ENCODE measurements at places on chromosomes 5 and 9. TPM values are rescaled to one million over a fixed set of nuclear protein-coding genes. Genes with fewer than 3 reads are reported as not detected.
A peak's percentile ranks its signal among the peaks of the same experiment; 100 is the strongest.

GRCh38 chr5:54932789-54933188 lies 52.6 kb downstream of the ESM1 start:
- no peak for DNase-seq
- H3K27ac ChIP-seq = no peak overlapping the region
- H3K4me3 ChIP-seq = no peak overlapping the region

DNA sequence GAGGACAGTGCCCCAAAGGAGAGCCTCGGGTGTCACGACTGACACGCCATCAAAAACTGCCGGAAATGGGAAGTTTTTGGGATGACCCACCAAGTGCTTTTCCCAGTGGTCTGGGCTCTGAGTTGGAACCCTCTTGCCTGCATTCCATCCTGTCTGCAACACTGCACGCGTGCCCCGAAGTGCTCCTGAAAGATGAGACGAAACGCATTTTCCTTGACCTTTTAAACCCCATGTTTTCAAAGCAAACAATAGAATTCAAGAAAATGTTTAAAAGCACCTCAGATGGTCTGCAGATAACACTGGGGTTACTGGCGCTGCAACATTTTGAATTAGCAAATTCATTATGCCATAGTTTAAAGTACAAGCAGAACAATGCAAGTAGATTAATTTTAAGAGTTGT lies 92.9 kb downstream of the ANKRD18A start:
- no peak overlapping the region for H3K27ac ChIP-seq
- no peak overlapping the region for H3K4me3 ChIP-seq
- no peaks in the 10 kb centered on the region for H3K27me3 ChIP-seq
- peaks cover 8% of the 10 kb centered on the region for H3K4me1 ChIP-seq
- no peak for DNase-seq
- H3K36me3 ChIP-seq = no peaks in the 10 kb centered on the region

DNA sequence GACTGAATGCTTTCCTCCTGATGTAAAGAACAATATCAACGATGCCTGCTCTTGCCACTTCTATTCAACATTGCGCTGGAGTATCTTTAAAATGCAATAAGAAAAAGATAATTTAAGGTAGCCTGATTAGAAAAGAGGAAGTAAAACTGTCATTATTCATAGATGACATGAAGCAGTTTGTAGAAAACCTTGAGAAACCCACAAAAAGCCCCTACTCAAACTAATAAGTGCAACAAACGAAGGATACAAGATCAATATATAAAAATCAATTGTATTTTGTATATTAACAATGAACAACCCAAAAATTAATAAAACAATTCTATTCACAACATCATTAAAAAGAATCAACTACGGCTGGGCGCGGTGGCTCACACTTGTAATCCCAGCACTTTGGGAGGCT lies 76.4 kb upstream of the CKMT2 start:
- no peaks in the 10 kb centered on the region for H3K27me3 ChIP-seq
- no peak overlapping the region for H3K27ac ChIP-seq
- H3K4me3 ChIP-seq = no peak overlapping the region
- H3K4me1 ChIP-seq = no peaks in the 10 kb centered on the region

DNA sequence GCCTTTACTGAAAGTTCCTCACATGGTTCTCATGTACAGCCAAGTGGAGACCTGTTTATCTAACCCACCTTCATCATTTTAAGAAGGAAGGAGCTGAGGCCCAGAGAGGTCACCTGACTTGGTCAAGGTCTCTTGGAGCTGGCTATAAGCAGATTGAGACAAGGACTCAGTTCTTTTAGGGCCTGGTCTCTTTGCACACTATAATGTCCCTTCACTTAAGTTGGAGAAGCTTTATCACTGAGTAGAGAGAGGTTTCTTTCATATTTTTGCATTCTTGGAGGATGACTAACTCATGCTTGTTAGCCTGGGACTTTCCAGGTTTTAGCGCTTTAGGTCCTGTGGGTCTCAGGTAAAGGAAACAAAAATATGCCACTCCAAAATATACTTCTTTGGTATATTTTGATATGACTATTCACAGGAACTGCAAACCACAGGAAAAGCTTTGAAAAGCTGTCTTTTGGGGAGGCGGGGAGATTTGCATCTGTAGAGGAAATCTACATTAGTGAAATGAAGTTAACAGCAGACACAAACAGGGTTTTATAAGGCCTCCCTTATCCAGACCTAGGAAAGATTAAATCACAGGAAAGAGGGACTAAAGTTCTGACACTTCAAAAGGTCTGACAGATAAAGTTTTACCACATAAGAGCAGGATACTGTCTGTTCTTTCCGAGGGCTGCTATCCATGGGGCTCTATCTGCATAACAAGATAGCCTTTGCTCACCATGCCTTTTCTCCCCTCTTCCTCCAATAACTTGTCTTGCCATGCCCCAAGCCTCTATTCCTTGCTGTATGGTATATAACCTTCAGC lies 95.8 kb upstream of the ANKRD55 start:
- H3K27me3 ChIP-seq = no peaks in the 10 kb centered on the region
- peaks cover 17% of the 10 kb centered on the region for H3K4me1 ChIP-seq
- no peak for DNase-seq

DNA sequence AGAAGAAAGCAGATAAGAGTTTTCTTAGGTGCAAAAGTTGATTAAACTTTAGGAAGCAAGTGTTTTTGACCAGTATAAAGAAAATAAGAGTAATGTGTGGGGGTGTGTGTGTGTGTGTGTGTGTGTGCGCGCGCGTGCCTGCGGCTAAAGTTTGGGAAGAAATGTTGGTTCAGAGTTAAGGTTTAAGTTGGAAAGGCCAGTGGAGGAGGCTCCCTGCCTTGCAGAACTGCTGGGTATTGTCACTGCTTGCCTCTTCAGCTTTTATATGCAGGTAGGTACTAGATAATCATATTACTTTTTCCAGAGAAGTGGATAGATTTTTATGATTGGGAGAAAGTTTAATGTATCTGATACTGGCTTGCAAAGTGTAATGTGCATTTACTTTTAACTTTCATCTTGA lies 2.0 kb downstream of the PIK3R1 start:
- peaks cover 42% of the 10 kb centered on the region for H3K4me1 ChIP-seq
- peak overlapping the region; percentile 95 for H3K4me3 ChIP-seq
- H3K27ac ChIP-seq = no peak overlapping the region
- no peak for DNase-seq

GRCh38 chr5:132263548-132264261 lies 6.2 kb downstream of the PDLIM4 start:
- H3K4me3 ChIP-seq = no peak overlapping the region
- H3K36me3 ChIP-seq = peaks cover 12% of the 10 kb centered on the region
- H3K4me1 ChIP-seq = peaks cover 74% of the 10 kb centered on the region
- peak overlapping the region; percentile 75 for H3K27ac ChIP-seq
- DNase-seq = no peak
- no peaks in the 10 kb centered on the region for H3K27me3 ChIP-seq

DNA sequence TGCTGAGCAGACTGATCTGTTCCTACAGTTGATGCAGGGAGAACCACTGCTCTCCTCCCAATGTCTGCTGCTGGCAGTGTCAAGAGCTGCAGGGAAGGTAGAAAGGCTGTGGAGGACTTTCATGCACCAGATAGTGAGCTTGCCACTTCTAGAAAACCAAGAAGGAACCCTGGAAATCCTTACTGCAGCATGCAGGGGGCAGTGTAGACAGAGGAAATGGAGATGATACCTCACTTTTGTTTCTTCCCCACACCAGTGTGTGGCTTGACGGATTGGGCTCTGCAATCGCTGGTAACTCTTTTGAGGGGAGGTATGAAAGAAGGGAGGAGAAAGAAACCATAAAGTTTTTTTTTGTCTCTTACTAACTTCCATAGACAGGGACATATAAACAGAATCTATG lies 480.7 kb downstream of the DMAC1 start:
- no peak overlapping the region for H3K4me3 ChIP-seq
- H3K27ac ChIP-seq = no peak overlapping the region
- no peak for DNase-seq

DNA sequence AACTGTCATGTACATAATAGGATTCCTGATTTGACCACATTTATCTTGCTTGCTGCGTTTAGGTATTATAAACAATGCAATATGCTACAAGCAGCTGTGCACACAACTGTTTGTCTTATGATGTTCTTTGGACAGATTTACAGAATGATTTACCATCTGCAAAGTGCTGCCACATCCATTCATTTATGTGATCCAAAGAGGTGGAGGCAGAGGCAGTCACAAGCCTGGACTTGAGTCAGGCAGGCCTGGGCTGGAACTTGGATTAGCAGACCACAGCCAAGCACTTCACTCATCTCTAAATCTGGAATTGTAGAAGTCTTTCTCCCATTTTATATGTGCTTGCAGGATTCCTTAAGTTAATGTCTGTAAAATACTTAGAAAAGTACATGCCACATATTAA lies 149.0 kb downstream of the INSYN2B start:
- H3K4me3 ChIP-seq = no peak overlapping the region
- H3K36me3 ChIP-seq = no peaks in the 10 kb centered on the region
- H3K27me3 ChIP-seq = peaks cover under 1% of the 10 kb centered on the region
- no peaks in the 10 kb centered on the region for H3K4me1 ChIP-seq

DNA sequence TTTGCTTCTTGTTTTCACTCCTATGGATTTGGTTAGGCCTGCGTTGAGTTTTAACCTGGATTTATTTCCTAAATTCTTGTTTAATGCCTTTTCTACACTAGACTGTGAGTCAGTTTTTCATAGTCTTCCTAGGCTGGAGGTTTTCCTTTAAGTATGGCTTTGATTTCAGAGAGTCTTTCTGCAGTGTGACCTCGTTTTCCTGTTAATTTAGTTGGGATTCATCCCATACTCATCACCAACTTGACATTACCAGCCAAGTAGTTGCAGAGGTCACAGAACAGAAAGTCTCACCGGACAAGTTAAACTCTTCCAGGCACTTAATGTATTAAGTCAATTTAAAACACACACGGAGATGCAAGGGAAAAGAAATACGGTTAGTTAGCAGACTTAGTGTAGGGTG lies 29.7 kb upstream of the AUH start:
- no peaks in the 10 kb centered on the region for H3K36me3 ChIP-seq
- no peaks in the 10 kb centered on the region for H3K27me3 ChIP-seq
- no peak overlapping the region for H3K27ac ChIP-seq
- DNase-seq = no peak
- no peak overlapping the region for H3K4me3 ChIP-seq

- no peaks in the 10 kb centered on the region for H3K4me1 ChIP-seq
- peak overlapping the region; percentile 75 for H3K27ac ChIP-seq
- no peak for DNase-seq
- H3K4me3 ChIP-seq = no peak overlapping the region
- H3K27me3 ChIP-seq = no peaks in the 10 kb centered on the region
Observed at GRCh38 chr5:16536246-16536645, 70.6 kb upstream of the ZNF622 start.

GRCh38 chr9:68794898-68795297 lies 89.9 kb downstream of the PIP5K1B start:
- H3K4me3 ChIP-seq = no peak overlapping the region
- H3K27me3 ChIP-seq = peaks cover 7% of the 10 kb centered on the region
- no peak overlapping the region for H3K27ac ChIP-seq
- DNase-seq = no peak
- no peaks in the 10 kb centered on the region for H3K4me1 ChIP-seq

GRCh38 chr5:171714851-171715250 lies 70.8 kb upstream of the SMIM23 start:
- no peaks in the 10 kb centered on the region for H3K4me1 ChIP-seq
- no peaks in the 10 kb centered on the region for H3K27me3 ChIP-seq
- no peak for DNase-seq
- no peaks in the 10 kb centered on the region for H3K36me3 ChIP-seq
- H3K4me3 ChIP-seq = no peak overlapping the region
- no peak overlapping the region for H3K27ac ChIP-seq

GRCh38 chr9:20984506-20984905 lies 46.9 kb downstream of the HACD4 start:
- no peaks in the 10 kb centered on the region for H3K27me3 ChIP-seq
- no peak overlapping the region for H3K4me3 ChIP-seq
- H3K36me3 ChIP-seq = peaks cover 17% of the 10 kb centered on the region
- no peaks in the 10 kb centered on the region for H3K4me1 ChIP-seq
- H3K27ac ChIP-seq = no peak overlapping the region
- no peak for DNase-seq

GRCh38 chr9:109792951-109793546 lies 13.1 kb downstream of the PALM2AKAP2 start:
- H3K36me3 ChIP-seq = no peaks in the 10 kb centered on the region
- peaks cover 15% of the 10 kb centered on the region for H3K4me1 ChIP-seq
- no peaks in the 10 kb centered on the region for H3K27me3 ChIP-seq
- no peak overlapping the region for H3K27ac ChIP-seq

- DNase-seq = no peak
- H3K36me3 ChIP-seq = peaks cover 4% of the 10 kb centered on the region
- H3K4me3 ChIP-seq = no peak overlapping the region
- no peak overlapping the region for H3K27ac ChIP-seq
- H3K27me3 ChIP-seq = peaks cover 31% of the 10 kb centered on the region
- H3K4me1 ChIP-seq = peaks cover 6% of the 10 kb centered on the region
Observed at GRCh38 chr9:83533296-83533695, 4.9 kb downstream of the FRMD3 start.

DNA sequence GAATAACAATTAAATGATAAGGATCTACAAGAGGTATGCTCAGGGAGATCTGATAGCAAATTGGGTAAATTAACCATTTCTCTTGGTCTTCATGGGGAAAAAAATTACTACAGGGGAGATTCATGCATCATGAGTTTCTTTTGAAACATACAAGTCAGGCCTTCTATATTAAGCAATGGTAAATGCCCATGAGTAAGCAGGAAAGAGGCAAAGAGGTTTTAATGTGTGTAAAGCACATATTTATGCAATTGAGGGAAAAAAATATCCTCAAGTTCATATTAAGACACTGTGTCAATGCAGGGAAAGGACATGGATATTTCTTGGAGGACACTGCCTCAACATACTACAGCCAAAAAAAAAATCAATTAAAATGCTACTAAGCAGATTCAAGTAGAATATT lies 73.4 kb upstream of the NR4A3 start:
- no peak overlapping the region for H3K4me3 ChIP-seq
- H3K27ac ChIP-seq = no peak overlapping the region

DNA sequence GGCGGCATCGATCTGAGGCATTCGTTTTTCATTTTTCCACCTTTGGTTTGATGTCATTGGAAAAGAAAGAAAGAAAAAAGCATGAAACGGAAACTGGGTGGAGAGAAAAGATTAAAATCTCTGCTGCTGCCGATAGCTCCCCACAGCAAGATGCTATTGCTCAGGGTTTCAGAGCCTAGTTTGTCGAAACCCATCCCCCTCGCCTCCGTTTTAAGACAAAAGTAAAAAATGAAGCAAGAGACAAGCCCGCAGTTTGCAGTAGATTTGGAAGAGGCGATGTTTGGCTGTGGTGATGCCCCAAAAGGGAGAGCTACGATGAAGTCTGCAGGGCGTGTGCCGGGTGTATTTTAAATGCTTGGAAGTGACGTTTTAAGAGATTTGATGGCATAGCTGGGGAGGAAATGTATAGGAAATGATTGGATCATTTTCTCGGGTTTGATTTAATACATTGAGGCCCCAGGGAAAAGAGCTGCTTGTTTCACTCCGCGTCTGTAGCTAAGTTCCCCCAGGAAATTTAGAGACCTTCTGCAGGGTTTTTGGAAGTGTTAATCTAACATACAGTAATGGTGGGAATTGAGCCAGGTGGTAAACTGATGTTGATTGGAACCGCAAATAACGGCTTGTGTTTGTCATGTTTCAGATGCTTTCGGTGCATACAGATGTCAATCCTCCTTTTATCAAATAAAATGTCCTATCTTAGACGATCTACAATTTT lies 909 bp downstream of the NDFIP1 start:
- H3K27ac ChIP-seq = peak overlapping the region; percentile 75
- peaks cover 4% of the 10 kb centered on the region for H3K36me3 ChIP-seq
- H3K4me3 ChIP-seq = peak overlapping the region; percentile 95
- no peaks in the 10 kb centered on the region for H3K27me3 ChIP-seq
- H3K4me1 ChIP-seq = peaks cover 27% of the 10 kb centered on the region

The ABCA1 gene
- 6.5 TPM for total RNA-seq

The PCDHA6 gene
- total RNA-seq = 12.1 TPM

The FLT4 gene
- total RNA-seq = 15.7 TPM

The TMEM215 gene
- total RNA-seq = 0.57 TPM
